ENCODE measurements at places on chromosomes 6 and 20. TPM values are rescaled to one million over a fixed set of nuclear protein-coding genes. Genes with fewer than 3 reads are reported as not detected.

DNA sequence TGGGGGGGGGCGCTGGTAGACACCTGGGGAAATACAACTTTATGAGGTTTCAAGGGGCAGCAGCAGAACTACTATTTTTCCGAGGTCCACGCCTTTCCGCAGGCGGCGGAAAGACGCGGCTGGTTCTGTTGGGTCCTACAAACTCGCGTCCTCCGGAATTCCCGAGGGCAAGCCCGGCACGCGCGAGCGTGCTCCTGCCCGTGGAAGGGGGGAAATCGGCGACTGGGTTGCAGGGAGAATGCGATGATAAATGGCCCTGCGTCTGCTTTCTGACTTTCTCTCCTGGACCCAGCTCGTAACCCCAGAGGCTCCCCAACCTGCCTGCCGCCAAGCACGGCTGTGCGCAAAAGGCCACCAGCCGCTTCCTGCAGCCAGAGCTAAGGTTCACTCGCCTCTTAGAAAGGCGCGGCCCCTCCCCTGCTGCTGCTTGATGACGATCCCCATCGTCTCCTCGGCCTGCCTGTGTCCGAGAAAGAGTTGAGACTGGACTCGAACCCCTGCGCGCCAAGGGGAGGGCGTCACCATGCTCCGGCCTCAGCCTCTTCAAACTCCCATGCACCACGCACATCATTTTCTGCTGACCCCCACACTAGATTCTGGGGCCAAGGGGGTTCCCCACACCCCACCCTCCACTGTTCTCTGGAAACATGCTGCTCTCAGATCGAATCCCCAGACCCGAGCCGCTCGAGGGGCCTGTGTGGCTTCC, 6.7 kb downstream of the FOXA2 start:
- DNase-seq = peak; percentile 80

DNA sequence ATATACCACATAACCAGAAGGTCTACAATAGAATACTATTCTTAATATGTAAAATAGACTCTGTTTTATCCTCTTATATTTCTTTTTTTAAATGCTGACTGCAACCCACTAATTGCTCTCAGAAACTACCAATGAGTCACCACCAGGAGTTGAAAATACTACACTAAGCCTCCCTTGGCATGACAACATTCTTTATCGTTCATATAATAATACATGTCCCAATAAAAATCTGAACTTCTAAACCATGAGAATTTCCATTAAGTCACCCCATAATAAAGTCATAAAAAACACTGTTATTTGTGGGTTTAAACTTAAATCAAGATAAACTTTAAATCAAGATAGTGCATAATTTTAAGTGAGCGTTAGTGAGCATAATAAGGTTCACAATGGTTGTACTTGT, 4.2 kb downstream of the HACE1 start:
- DNase-seq = no peak

DNA sequence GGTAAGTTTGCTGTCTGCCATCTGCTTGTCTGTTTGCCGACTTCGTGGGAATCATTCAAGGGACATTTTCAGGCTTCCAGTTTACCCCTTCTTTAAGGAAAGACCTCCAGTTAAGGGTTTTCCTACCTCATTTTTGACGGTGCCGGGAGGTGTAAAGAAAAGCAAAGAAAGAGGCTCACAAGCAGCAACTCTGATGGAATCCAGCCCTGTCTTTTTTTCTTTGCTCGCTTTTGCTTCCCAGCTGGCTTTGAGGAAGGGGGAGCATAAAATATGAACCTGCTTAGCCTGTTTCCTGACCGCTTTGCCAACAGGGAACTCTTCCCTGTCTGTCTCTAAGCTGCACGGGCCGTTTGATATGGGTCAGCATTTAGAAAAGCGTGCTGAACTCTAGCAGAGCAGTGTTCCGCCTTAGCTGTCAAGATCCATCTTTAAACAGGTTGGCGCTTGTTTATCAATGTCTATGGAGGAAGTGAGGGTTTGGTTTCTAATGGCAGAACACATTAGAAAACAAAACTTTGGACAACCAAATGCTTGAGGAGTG, 13.8 kb downstream of the SYTL3 start:
- DNase-seq = no peak

GRCh38 chr6:108421366-108421765, 126.5 kb downstream of the AFG1L start:
- no peak for DNase-seq

GRCh38 chr20:58303547-58303946, 6.0 kb upstream of the RAB22A start:
- no peak for DNase-seq

ABHD16B gene
- not detected for total RNA-seq
